B cell (primary cell): ENCODE measurements at places on chromosomes 5 and 9.
A peak's percentile ranks its signal among the peaks of the same experiment; 100 is the strongest.

- DNase-seq: no peak
Measured at GRCh38 chr5:176360894-176361436, 599 bp downstream of the KIAA1191 start.

DNA sequence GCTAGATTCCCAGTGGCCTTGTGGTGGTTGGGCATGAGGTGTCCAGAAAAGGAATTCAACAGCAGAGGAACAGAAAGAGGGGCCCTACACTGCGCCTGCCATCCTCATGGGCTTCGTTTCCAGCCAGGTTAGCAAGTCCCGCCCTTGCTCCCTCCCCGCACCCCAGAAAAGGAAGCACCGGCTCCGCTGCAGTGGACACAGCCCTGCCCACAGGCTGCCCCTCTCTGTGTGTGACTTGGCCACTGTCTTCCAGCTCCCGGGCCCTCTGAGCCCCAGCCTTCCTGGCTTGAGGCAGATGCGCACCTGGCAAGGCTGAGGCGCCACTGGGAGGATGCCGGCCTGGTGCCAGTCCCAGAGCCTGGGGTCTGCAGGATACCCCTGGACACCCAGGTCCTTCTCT, 305.0 kb upstream of the IRX4 start:
- no peak for DNase-seq

DNA sequence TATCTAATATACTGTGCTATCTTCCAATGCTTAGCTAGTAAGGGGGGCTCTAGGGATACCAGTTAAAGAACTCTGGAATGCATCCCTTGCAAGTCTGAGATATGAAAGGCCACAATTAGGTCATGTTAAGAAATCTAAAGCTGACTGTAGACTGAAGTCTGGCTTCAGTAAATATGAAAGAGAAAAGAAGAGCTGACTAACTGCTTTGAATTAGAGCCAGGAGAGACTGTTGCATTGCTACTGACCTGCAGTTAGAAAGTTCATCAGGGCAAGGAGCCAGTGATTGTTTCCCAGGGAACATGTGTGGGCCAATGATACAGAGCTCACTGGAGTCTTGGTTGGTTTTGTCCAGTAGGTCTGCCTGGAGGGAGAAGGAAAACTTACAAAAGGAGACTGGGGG, 472.1 kb upstream of the TNC start:
- DNase-seq: no peak

GRCh38 chr5:9919306-9920030, 289.3 kb upstream of the TAS2R1 start:
- no peak for DNase-seq

DNA sequence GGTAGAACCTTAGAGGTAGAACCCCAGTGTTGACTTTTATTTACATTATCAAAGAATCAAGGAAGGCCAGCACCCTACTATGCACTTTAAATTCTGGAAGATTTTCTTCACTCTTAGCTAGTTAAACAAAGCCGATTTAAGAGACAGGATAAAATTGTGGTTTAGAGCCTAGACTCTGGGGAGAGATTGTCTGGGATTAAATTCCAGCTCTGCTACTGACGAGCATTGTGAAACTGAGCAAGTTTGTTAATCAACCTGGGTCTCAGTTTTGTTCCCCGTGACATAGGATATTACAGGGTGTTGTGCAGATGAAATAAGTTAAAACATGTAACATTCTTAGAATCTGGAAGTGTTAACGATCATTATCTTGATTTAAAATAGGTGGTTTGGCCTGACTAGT, 83.5 kb downstream of the FEM1C start:
- no peak for DNase-seq

GRCh38 chr5:132198571-132198970, 29.1 kb downstream of the P4HA2 start:
- DNase-seq: no peak

- no peak for DNase-seq
Measured at GRCh38 chr9:87771316-87772006, 45.5 kb downstream of the CTSL start.

DNA sequence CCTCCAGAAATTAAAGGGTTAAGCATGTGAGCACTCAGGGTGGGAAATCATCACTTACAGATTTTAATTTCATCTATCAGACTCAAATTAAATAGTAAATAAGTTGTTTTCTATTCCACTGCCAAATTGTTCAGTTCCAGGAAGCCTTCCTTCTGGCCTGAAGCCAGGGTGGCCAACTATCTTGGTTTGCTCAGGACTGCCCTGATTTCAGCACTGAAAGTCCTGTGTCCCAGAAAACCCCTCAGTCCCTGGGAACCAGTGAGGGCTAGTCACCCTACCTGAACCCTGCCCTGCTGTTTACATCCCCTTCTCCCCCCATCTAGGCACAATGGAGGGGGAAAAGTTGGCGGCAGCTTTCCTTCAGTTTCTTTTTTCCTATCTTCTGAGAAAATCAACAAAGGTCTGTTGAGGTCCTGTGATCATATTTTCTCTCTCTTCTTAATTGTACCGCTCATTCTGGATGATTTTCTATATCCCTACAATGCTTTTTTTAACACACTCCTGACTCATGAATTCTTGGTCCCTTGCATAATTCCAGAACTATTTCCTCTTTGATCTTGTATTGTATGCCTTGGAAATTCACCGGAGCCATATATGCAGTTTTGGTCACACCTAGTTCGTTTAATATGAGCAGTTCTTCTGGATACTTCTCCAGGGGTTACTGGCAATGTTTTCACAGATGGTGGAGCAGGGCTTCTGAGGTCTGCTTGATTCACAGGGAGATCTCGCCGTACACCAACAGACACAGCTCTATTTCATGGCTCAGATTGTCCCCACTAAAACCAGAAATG, 103.8 kb downstream of the MAP1B start:
- DNase-seq: no peak

DNA sequence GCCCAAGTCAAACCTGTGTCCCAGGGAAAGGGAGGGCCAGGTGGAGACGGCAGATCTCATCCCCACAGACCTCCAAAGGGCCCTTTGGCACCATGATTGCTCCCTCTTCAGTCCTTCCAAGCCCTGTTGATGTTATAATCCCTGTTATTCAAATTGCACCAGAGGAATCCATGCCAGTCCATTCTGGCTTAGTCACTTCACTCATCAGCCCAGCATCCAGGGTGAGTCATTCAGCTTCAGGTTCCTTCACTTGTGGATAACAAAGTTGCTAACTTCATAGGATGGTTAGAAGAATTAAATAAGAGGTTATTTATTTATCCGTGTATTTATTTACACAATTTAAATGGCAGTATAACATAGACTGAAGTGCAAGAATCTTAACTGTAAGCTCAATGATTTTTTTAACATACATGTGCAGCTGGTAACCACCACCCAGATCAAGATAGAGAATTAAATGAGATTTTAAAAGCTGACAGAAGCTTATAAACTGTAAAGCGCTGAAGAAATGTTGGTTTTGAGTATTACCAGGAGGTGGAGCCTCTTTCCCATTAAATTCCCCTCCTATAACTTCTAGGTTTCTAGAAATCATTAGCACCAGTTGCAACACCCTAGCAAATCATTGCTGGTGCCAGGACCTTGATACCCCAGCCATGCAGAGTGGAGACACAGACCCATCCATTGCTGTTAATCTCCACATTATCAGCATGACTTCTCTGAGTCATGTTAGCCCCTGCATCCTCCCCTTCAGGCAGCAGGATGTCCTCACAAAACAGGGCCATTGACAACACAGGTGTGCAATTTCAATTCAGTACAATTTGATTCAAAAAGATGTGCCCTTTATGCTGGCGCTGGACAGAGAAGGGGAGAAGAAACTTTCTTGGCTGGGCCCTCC, 77.4 kb downstream of the SEC61B start:
- peak; percentile 17 for DNase-seq

DNA sequence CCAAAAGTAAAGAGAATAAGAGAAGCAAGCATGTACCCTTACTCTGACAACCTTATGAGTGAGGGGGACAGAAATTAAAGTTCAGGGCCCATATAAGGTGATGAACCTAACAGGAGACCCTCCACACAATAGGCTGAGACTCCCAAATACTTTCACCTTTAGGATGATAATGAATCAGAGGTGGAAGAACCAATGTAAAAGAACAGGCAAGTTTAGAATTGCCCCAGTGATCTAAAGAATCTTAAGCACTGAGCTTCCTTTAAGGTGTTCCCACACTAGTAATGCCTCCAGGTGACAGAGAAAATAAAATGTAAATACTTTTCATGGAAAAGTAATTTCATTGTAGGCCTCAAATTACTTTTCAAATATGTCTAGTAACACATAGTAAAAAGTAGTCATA, 8.2 kb upstream of the FAM151B start:
- DNase-seq: no peak

- DNase-seq: no peak
Measured at GRCh38 chr9:117511852-117512481, 97.1 kb upstream of the ASTN2 start.

DNA sequence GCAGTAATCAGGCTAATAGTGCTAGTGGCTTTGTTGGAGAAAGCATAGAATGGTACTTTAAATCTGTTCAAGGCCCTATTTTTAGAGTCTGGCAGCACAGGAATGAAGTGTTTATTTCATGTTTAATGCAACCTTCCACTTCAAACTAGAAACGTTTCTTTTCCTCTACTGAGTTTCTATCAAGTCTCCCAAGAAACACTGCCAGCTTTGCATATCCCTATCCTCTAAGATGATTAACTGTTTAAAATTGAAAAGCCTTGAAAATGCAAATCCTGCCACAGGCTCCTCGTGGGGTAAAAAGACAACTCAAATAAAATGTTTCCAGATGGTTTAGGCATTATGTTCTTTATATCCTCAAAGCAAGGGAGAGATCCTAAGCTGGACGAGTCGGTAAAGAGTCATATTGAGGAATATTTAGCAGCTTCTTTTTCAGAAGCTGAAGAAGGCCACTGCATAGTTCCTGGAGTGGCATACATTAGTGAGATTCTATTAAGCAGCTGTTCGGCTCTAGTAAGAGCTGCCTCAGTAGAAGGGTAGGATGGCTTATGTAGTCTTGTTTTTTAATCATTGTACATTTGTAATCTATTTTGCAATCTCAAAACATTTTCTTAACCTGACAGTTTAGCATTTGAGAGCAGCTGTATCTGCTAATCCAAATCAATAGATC, 251.2 kb downstream of the CHSY3 start:
- DNase-seq: no peak

DNA sequence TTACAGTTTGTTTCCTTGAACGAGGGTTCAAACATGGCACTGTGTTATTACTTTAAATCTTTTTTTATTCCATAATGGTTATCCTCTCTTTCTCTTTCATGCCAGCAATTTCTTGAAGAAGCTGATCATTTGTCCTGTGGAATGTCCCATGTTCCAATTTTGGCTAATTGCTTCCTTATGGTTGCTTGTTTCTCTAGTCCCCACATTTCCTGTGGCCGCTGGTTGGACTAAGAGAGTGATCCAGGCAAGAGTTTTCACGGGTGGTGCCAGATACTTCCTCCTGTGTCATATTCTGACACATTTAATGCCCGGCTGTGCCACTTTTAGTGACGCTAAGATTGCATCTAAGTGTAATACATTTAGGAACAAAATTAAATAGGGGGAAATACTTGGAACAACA, 83.8 kb upstream of the FAM169A start:
- no peak for DNase-seq

DNA sequence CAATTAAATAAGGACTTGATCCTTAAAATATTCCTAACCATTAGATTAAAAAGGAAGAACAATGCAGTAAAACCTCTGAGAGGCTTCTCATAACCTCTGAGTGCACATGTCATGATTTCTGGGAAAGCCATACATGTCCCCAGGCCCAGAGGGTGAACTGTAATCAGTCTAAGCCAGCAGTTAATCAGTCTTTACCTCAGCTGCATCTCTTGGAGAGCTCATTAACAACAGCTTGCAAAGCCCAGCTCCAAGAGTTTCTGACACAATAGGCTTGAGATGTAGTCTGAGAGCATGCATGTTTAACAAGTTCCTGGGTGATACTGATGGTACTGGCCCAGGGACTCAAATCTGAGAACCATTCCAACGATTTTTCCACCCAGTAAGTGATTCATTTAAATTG, 392.1 kb downstream of the DNAH5 start:
- no peak for DNase-seq

GRCh38 chr5:171980792-171981191, 25.6 kb downstream of the FBXW11 start:
- no peak for DNase-seq

DNA sequence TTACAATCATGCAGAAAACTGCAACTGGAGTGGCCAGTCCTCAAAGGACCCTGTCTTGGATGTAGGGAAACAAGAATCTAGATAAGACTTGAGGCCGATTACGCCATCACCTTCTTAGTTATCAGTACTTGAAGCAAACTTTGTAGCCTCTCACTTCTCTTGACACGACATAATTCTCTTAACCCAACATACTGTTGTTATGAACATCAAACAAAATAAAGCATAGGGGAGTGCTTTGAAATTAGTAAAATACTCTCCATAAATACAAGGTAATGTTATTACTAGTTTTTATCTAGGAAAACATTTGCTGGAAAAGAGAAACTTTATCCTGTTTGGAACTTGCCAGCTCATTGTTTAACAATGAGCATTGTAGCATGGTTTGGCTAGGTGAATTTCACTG, 574.9 kb upstream of the DMAC1 start:
- no peak for DNase-seq

GRCh38 chr5:107154593-107154992, 516.1 kb downstream of the EFNA5 start:
- DNase-seq: no peak

DNA sequence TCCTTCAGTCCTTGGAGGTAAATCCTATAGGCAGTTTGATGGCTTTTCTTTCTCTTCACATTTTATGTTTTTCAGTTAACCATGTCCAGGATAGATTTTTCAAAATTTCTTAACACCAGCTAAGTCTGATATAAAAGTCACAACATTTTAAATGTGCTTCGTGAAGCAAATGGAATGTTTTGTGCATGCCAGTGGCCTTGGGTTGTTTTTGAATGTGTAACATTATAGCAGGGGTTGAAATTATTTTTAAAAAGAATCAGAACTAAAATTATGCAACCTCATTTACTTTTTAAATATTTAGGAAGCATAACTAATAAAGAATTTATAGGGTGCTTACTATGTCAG, 201.1 kb downstream of the ARHGEF28 start:
- no peak for DNase-seq

DNA sequence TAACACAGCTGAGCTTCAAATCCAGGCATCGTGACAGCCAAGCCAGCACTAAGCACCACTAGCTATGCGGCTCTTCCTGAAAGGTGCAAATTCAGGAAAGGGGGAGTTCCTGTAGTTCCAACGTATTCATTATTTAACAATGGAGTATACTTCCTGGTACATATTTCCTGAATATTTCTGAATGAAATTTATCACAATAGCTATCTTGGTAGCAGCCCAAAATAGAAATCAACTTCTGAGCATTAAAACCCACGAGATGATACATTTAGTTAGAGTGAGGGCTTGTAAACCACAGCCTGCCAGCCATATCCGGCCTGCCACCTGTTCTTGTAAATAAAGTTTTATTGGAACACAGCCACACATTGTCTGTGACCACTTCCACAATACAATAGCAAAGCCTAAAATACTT, 109.7 kb upstream of the RETREG1 start:
- DNase-seq: no peak

GRCh38 chr9:22169243-22169642, 160.1 kb upstream of the CDKN2B start:
- DNase-seq: no peak

- DNase-seq: no peak
Measured at GRCh38 chr5:2634399-2635176, 116.9 kb downstream of the IRX2 start.

- no peak for DNase-seq
Measured at GRCh38 chr9:130111786-130112537, 58.3 kb downstream of the GPR107 start.

- peak; percentile 68 for DNase-seq
Measured at GRCh38 chr9:33166231-33167083, 679 bp downstream of the B4GALT1 start.
